ENCODE measurements at places on chromosomes 7 and 10. TPM values are rescaled to one million over a fixed set of nuclear protein-coding genes. Genes with fewer than 3 reads are reported as not detected.

Gene C10orf53
- not detected for total RNA-seq

Gene EEF1AKMT2
- 18.0 TPM for total RNA-seq

Gene MACC1
- 8.9 TPM for total RNA-seq

Gene ATOH7
- 0.22 TPM for total RNA-seq

Gene AGAP6
- 8.9 TPM for total RNA-seq
